Activated CD4-positive, alpha-beta T cell treated with anti-CD3 and anti-CD28 coated beads for 4 hours (primary cell): ENCODE measurements at places on chromosomes 16 and 17.

GRCh38 chr17:39171933-39172332, 6.0 kb upstream of the ARL5C start:
- no peak for DNase-seq

DNA sequence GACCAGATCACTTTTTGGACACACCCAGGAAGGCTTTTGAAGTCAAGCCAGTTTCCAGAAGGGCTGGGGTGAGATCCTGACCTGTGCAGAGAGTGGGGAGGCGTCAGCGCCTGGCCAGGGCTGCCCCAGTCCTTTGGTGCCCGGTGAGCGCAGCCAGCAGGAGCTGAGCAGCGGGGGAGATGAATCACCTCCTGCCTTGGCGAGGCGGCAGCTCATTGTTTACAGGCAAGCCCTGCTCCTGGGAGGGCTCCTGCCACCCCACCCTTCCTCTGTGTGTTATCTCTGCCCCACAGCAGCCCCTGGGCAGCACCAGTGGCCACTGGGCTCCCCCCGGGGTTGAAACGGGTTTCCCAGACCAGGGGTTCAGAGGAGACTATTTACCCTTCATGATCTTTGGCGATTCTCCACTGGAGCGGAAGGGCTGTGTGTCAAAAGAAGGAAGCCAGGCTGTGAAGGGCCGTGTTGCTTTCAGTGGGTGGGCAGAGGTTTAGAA, 14.1 kb upstream of the ITGB4 start:
- no peak for DNase-seq

DNA sequence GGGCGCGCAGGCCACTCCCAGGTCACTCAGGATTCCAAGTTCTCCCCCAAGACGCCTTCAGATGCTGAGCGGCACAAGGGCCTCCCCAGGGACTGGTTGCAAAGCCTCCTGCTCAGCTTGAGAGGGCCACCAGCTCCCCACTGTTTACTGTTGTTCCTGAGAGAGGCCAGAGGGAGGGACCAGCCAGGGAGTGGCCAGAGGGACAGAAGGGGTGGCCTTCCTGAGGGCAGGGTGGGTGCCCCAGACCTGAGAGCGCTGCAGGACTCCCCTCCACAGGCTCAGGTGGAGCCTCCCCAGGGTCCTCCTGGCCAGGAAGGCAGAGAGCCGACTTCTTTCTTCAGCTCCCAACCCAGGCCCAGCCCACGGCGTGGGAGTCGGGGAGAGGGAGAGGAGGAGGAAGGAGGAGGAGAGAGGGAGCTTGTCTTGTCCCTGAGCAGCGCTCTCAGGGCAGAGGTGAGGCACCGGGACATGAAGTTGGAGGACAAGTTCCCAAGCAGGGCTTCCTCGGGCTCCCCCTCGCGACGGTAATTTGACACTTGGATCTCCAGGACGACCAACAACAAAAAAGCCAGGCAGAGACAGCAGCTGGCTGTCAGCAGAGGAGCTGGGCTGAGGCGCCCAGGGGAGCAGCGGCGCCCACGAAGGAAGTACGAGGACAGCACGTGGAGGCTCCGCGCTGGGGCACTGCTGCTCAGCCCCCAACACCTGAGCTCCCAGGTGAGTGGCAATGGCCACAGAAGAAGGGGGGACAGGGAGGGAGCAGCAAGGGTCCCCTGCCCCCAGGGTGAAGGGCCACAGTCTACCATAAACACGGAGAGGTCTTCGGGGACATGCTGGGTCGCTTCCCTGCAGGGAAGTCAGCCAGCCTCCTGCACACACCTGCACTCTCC, 497 bp downstream of the SMIM5 start:
- DNase-seq: peak; percentile 40

GRCh38 chr16:68281368-68282063, 17.2 kb downstream of the SLC7A6 start:
- DNase-seq: peak; percentile 36

DNA sequence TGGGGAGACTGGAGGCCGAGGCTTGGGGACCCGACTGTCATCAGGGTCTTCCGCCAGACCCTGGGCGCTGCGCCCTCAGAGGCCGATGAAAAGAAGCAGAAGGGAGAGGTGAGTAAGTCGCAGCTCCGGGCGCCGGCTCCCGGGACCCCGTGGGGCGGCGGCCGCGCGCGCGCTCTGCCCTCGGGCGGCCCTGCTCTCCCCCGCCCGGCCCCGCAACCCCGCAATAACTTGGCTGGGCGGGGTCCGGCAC, 392 bp upstream of the ABHD15 start:
- DNase-seq: no peak

DNA sequence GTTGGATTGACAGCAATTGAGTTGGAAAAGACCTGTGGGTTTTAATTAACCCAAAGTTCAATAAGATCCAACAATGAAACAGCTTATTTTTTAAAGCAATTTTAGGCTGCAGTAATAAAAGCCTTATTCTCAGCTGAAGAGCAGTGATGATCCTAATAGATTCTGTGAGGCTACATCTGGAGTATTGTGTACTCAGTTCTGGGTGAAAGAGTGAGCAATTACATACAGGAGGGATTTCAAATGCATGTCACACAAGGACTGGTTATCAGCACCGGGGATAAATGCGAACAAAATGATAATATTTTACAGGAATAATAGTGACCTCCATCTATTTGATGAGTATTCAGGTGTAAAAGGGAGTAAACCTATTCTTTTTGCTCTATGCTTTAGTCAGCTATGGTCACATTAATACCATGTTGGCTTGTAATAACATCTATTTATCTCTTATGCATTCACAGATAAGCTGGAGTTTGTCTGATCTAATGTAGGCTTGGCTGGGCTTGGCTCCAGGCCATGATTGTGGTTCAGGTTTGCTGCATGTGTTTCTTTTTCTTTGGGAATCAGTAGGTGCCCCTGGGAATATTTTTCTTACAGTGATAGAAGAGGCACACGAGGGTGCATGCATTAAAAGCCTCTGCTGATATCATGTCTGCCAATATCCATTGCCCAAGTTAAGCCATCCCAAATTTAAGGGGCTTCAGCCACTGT, 22.2 kb upstream of the TOX3 start:
- DNase-seq: no peak

DNA sequence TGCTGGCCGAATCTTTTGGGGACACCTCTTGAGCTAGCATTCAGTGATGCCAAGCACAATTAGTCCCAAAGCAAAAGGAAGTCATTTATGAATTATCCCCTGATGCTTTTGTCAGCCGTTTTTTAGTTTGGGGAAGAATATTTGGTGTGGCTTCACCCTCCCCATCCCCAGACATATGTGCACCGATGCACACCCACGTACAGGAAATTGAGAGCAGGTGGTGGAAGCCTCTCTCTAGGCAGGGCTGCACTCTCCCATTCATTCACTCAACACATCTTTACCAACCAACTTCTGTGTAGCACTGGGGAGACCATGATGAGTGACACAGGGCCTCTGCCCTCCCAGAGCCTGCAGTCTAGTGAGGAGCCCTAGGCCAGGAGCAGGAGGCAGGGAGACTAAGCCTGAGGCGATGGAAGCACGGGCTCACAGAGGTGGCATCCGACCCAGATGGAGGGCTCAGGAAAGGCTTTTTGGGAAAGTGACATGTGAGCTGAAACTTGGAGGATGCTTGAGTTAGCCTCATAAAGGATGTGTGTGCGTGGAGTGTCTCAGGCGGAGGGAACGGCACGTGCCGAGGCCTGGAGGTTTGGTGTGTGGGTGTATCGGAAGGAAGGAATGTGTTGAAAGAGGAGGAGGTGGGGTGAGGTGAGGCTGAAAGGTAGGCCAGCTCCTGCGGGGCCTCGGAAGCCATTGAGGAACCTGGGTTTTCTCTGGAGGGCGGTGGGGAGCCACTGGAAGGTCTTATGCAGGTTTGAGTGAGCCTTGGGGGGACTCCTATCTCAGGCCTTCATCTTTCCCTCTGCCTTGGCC, 43.8 kb downstream of the PSME3IP1 start:
- peak; percentile 21 for DNase-seq

- no peak for DNase-seq
These were observed 13.5 kb downstream of the CA4 start for GRCh38 chr17:60163108-60163784.

- no peak for DNase-seq
These were observed 5.6 kb upstream of the HSBP1 start for GRCh38 chr16:83802135-83802534.

GRCh38 chr16:29844575-29845331, 18.3 kb downstream of the CDIPT start:
- no peak for DNase-seq

GRCh38 chr17:32831627-32832243, 45.2 kb downstream of the MYO1D start:
- DNase-seq: no peak

GRCh38 chr16:27766236-27766925, 216.4 kb downstream of the KATNIP start:
- DNase-seq: no peak

- no peak for DNase-seq
These were observed 104.7 kb downstream of the COPRS start for GRCh38 chr17:31754239-31754945.

DNA sequence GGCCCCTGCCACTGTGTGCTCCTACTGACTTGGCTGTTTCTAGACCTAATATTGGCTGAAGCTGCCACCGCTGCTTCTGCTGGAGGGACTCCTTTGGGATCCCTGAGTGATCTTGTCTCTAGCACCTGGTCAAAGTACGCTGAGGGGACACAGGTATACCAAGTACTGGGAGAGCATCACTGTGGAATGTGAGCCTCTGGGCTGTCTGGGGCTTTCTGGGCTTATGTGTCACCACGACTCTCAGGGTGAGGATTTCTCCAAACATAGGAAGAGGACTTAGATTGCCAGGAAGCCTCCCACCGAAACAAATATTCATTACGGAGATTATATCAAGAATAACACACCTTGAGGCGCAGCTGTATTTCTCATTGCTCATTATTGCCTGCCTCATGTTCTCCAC, 435.8 kb downstream of the HS3ST3B1 start:
- no peak for DNase-seq

DNA sequence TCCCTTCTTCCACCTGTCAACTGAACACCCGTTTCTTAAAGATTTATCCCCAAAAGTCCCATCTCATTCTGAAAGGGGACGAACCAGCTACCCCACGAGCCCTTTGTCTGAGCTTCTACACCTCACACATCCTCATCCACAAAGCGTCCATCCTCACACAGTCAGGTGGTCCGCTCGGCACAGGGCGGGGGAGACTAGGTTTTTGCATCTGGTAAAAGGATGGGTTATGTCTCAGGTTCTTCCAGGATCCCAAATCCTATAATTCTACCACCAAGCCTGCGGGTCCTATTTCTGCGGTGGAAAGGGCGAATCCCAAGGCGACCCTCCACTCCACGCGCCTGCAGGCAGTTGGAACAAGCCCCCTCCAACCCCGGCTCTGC, 458 bp downstream of the GFOD2 start:
- DNase-seq: no peak

GRCh38 chr16:30041841-30042240, 10.8 kb upstream of the TLCD3B start:
- DNase-seq: no peak

DNA sequence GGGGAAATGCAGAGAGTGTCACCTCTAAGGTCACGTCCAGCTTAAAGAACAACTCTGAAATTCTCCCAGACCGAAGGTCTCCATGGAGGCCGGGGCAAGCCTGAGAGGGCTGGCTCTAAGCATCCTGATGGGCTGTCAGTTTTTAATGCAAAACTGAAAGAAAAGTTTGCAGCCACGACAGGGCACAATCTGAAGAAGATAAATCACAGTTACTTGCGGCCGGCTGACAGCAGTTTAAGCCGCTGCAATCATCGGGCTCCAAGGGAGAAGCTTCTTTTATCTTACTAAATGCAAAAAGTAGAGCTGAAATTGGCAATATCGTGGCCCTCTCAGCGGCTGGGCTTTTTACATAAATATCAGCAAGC, 168.8 kb downstream of the CYLD start:
- DNase-seq: no peak

DNA sequence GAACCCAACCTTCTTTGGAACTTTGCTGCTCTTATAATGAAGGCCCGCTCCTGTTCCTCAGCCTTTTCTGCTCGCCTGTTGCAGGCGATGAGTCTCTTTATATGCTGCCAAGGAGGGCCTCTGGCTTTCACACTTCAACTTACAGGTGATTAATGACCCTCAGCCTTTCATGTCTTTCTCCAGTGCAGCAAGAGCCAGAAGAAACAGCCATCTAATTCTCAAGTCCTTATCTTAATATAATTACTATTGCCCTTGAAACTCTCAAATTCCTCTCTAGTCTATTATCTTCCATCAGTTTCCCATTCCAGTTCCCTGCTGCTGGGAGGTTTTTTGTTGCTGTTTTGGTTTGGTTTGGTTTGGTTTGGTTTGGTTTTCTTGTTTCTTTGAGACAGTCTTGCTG, 121.8 kb upstream of the MED13 start:
- DNase-seq: no peak

GRCh38 chr16:57519796-57520360, 16.5 kb downstream of the CCDC102A start:
- DNase-seq: peak; percentile 84

GRCh38 chr17:46191322-46192188, 1.7 kb downstream of the KANSL1 start:
- DNase-seq: no peak

- no peak for DNase-seq
These were observed 239.8 kb upstream of the SOX9 start for GRCh38 chr17:71881041-71881440.

DNA sequence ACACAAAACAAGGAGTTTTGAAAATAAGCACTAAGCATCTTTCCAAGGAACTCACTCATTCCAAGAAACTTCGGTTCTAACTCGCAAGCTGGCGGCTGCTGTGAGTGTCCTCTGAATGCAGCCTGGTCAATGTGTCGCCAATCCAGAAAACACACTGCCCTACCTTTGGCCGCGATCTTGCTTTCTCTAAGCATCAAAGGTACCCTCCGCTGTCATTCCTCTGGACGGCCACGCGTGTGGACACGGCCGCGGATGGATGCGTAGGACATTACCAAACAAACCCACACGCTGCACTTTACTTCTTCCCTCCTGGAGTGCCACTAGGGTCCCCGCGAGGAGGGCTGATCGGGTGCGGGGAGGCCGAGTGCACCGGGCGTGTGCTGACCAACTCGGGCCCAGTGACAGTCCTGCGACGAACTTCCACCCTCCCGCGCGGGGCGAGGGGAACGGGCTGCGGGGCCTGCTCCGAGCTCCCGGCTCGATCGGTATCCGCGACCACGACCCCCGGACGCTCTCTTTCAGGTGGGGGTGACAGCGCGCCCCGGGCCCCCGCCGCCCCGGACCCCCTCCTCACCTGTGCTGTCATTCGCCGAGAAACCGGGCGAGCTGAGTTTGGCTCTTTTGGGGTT, 1.1 kb downstream of the CREBBP start:
- DNase-seq: no peak
